ENCODE measurements at places on chromosomes 3 and 15.

- DNase-seq, result no peak
These were observed 72.6 kb downstream of the RASGRF1 start for GRCh38 chr15:79017953-79018352.

DNA sequence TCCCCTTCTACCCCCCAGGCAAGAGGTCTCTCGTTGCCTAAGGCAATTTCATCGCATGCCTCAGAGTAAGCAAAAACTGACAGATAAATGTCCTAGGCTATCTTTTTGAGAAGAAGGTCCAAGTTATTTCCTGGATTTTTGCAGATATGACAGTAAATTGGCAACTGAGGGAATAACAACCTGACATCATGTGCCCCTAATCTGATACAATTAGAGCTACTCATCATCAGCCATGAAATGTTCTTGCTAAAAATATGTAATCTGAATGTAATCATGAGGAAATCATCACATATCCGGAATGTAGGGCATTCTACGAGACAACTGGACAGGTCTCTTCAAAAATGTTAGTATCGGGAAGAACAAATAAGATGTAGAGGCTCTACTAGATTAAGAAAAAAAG, 44.1 kb downstream of the TNIK start:
- DNase-seq, result no peak

GRCh38 chr3:71273453-71273852, 310.1 kb downstream of the FOXP1 start:
- DNase-seq, result no peak

- DNase-seq, result no peak
These were observed 63.9 kb upstream of the NUDT16 start for GRCh38 chr3:131317667-131318066.

GRCh38 chr3:133248389-133248788, 151.5 kb upstream of the BFSP2 start:
- DNase-seq, result no peak

DNA sequence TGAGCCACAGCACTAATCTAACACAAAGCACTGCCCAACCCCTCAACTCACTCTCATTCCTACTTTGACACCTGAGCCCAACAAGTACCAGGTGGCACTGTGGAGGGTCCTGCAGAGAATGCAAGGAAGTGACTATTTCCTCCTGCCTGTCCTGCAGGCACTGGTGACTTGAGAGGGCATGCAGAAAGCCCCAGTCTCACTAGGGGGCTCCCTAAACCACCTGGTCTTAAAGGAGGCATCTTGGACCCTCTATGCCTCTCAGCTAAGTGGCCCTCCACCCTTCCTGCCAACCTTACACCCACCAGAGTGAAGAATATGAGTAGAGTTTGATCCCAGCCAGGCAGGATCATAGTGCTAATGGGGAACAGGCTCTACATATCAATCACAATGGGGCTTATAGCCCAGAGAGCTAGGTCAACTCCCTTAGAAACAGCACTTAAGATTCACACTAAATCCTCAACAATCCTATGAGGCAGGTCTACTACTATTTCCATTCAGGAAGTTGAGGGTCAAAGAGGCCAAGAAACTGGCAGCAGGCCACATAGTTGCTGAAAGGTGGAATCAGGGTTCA, 15.2 kb downstream of the TRAIP start:
- DNase-seq, result no peak

- no peak for DNase-seq
These were observed 587.9 kb downstream of the GBE1 start for GRCh38 chr3:81173514-81173913.

DNA sequence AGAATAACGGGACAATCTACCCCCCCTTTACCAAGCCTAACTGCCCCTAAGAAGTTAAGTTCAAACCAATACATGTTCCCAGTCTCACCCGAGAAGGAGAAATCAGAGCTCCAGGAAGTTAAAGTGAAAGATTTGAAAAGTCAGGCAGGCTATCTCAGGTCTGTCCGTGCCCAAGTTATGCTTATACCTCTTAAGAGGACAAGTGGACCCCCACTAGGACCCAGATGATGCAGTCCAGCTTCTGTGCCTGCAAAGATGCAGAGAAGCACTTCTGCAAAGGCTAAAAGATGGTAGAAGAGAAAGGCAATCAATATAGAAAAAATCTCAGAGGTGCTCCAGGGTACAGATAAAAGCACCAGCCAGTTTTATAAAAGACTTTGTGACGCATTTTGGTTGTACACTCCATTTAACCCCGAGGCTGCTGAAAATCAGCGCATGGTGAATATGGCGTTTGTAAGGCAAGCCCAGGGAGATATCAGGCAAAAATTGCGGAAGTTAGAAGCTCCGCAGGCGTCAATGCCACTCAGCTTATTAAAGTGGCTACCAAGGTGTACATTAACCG, 9.8 kb upstream of the SLC9C1 start:
- no peak for DNase-seq

Data from NCI-H345 (cell line).